T-helper 1 cell (primary cell): ENCODE measurements at places on chromosomes 7 and 10.

GRCh38 chr10:18822156-18822555, 162.9 kb downstream of the ARL5B start:
- no peak for DNase-seq

GRCh38 chr10:116287906-116288501, 15.0 kb upstream of the GFRA1 start:
- DNase-seq: peak; percentile 4

GRCh38 chr7:147525325-147525724, 1065.2 kb upstream of the C7orf33 start:
- no peak for DNase-seq

GRCh38 chr7:83321011-83321410, 158.3 kb upstream of the PCLO start:
- DNase-seq: no peak

DNA sequence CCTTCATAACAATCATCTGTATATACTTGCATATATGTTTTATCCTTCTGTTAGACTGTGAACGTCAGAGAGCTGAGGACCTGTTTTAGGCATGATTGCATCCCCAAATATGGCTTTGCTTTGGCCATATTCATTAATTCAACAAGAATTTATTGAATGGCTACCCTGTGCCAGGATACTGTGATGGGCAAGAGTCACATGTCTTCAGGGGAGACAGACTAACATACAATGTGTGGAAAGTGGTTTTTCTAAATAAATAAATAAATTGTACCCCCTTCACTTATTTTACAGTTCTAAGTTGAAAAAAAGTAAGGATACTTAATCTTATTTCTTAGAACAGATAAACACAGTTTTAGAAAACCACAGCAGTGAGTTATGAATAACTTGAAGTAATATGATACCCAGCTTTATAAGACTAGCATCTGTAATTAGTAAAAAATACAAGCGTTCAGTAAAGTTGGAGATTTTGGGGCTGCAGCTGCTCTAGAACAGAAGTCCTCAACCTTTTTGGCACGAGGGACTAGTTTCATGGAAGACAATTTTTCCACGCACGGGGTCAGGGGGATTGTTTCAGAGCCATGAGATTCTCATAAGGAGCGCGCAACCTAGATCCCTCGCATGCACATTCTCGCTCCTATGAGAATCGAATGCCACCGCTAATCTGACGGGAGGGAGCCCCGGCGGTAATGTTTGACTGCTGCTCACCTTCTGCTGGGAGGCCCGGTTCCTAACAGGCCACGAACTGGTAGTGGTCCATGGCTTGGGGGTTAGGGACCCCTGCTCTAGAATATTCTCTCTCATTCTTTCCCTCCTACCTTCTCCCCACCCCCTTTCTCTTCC, 89.4 kb upstream of the MTPN start:
- DNase-seq: no peak
